ENCODE measurements at places on chromosomes 12 and 14.
A peak's percentile ranks its signal among the peaks of the same experiment; 100 is the strongest.

- no peak for DNase-seq
These were observed 438.9 kb upstream of the FAR2 start for GRCh38 chr12:28709986-28710685.

GRCh38 chr14:85319101-85319500 is 210.8 kb upstream of the FLRT2 start:
- DNase-seq = no peak

GRCh38 chr12:92199819-92200576 is 54.4 kb upstream of the BTG1 start:
- DNase-seq = no peak

GRCh38 chr14:98510392-98510791 is 761.6 kb downstream of the BCL11B start:
- no peak for DNase-seq

GRCh38 chr12:110686294-110686903 is 2.5 kb downstream of the HVCN1 start:
- DNase-seq = no peak

DNA sequence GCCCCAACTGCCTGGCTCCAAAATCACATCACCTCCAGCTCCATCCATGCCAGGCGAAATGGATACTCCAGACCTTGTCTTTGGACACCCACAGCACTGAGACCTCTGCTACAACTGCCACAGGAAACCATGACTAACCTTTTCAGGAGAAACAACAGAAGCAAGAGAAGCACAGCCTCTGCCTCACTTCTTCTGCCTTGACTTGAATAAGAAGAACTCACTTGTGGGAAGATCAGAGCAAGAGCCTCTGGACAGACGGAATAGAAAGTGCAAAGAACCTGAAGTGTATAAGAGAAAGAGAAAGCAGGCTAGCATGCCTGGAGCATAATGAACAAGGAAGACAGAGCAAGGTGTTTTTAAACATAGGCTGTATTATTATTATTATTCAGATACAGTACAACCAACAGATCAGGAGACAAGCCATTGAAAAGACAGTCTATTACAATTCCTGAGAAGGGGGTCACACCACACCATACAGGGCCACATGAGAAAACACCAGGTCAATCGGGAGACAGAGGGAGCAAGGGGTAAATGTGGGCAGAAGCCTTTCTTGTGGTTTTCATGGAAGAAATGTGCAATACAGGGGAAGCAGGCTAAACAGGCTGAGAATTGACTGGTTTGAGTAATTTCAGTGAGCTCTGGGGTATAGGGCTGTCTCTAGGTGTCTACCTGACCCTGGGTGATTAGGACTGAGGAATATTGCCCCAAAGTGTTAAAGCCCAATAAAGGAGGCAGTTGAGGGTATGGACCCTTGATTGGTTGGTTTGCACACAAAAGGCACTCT is 7.4 kb upstream of the OR10P1 start:
- no peak for DNase-seq

GRCh38 chr14:91273885-91274273 is 29.4 kb upstream of the GPR68 start:
- no peak for DNase-seq

- DNase-seq = no peak
These were observed 546.7 kb upstream of the SEL1L start for GRCh38 chr14:82080370-82080769.

DNA sequence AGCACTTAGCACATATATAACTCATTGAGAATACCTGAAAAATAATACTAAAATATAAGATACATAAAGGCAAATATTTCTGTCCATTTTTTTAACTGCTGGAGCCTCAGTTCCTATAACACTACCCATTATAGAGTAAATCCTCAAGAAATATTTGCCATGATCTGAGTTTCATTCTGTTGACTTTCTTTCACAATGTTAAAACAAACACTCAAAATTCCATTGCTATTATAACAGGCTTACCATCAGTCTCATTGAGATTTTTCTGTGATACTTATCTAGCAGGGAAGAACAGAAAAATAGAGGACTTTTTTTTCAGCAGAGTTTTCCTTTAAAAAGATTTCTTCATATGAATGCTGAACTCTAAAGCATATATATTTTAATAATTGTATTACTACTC is 24.5 kb downstream of the LMO3 start:
- no peak for DNase-seq

- peak; percentile 92 for DNase-seq
These were observed 8.6 kb upstream of the KRT8 start for GRCh38 chr12:52913431-52913821.

DNA sequence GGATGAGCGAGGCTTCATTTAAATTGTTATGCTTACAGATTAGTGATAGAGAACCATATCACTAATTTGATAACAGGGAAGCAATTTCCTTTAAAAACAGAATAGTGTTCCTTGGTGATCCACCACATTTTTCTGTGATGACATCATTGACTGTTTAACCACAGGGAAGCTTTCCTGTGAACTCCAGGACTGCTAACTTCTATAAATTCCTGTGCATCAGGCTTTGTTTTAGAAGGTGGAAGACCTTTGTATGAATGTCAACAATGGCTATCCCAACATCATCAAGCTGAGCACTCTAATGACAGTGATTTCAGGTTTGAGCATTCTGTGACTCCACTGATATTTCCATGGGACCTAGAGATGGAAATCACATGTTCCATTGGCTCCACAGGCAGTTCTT is 177.1 kb downstream of the RMST start:
- DNase-seq = no peak

DNA sequence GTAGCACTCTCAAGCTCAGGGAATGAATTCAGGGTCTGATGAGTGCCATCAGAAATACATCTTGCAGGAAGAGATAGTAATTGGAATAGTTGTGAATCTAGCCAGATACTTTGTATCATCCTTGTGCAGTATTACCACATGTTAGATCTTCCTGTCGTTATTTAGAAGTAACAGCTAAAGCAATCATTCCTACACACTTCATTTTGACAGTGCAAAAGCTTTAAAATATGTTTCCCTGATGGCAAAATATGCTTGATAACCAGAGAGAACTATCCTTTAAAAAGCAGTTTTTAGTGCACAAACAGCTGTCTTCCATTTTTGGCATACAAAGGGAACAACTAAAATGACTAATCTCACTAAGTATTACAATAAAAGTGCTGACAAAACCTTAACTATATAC is 149.5 kb upstream of the SLC38A2 start:
- no peak for DNase-seq

- no peak for DNase-seq
These were observed 198.9 kb upstream of the SFSWAP start for GRCh38 chr12:131511803-131512561.

- DNase-seq = no peak
These were observed 3.5 kb upstream of the KICS2 start for GRCh38 chr12:64225626-64226025.

GRCh38 chr12:104494137-104494792 is 37.5 kb downstream of the CHST11 start:
- DNase-seq = no peak

All from SW480 (cell line).